Peyer's patch (tissue), 4 donors: ENCODE measurements at places on chromosomes 11 and 22.

DNA sequence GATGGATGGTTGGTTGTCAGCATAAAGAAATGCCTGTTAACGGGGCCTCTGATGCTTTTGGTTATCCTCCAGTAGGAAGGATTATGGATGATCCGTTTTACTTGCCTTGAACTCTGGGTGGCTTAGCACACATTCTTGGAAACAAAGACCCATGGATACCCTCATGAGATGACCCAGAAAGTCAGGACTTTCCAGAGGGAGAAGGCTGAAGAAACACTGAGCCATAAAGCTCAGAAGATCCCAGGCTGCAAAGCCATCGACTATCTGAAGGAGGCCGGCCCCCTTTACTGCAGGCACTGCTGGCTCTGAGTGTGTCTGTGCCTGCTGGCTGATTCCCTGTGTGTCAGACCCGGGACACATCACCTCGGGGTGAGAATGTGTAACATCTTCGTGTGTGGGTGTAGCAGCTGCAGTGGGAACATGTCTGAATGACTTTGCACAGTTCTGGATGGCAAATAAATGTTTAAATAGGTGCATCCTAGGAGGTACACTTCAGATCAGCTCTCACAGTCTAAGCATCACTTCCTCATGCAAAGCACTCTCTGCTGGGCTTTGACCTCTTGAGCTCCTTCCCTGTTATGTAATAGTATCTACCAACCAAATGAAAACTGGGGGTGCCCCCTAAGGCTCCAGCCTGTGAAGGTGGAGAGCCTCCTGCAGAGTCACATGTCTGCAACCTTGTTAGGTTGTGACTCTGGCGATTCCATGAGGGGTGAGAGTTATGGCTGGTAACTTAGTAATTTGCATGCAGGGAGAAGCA, 1084.9 kb downstream of the TBC1D22A start:
- DNase-seq: no peak

GRCh38 chr11:12787847-12788246, 113.6 kb downstream of the TEAD1 start:
- DNase-seq: no peak

- no peak for DNase-seq
These were observed 24.1 kb upstream of the CLNS1A start for GRCh38 chr11:77661670-77662069.

DNA sequence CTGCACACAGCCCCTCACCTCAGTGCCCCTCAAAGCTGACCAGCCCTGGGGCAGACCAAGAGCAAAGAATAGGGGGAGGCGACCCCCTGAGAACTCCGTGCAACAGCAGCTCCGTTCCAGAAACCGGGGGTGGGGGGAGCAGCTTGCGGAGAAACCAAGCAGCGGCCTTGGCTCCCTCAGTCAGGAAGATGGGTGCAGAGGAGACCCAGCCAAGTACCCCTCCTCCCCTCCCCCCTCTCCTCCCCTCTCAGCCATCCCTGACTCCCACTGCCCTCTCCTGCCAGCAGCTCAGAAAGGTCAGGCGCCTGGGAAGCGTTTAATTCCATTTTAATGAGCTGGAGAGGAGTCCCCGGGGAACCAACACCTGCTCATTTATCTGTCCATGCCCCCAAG, 78.9 kb downstream of the PDE2A start:
- DNase-seq: no peak

GRCh38 chr11:133925756-133926155, 31.0 kb downstream of the IGSF9B start:
- DNase-seq: no peak

DNA sequence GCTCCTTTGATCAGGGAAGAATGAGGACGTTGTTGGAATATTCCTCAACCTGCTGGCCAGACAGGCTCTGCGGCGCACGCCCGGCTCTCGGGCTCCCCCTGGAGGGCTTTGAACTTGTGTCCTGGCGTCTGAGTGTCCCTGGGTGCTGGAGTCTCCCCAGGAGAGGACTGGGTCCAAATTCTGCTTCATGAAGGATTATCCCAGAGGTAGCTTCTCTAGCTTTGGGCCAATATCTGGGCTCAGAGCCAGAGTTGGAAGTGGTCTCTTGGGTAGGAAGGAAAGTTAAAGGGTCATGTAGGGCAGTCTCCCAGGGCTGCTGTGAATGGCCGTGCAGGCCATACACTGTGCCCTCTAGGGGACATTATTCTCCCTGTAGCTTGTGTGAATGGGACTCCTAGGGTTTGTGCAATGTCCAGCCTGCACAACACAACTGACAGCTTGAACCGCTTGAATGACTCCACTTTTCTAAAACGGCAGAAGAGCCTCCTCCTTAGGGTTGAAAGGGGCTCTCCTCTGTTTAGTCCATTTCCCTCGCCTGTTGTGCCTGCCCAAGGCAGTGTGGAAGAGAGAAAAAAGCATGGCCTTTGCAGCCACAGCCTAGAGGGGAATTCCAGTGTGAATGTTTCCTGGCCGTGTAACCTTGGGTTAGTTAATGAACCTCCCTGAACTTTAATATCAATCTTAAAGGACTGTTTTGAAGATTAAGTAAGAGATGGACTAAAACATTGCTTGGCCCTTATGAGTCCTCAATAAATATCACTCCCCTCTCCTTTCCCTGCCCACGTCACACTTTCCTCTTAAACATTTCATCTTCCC, 111.2 kb upstream of the THY1 start:
- peak; percentile 76 for DNase-seq

DNA sequence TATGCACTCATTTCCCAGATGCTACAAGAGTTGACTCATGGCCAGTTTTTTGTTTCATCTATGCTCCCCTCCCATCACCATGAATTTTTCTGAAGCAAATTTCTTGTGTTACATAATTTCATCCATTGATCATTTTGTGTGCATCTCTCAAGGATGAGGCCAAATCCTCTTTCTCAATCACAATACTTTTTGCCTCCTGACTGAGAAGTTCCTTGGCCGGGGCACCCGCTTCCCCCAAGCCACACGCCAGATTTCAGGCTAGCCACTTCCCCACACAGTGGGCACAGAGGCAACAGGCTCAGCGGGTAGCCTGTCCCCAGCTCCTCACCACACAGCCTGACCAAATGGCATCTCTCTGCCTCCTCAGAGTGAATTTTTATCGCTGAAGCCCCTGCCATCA, 9.8 kb upstream of the DSCAML1 start:
- no peak for DNase-seq

DNA sequence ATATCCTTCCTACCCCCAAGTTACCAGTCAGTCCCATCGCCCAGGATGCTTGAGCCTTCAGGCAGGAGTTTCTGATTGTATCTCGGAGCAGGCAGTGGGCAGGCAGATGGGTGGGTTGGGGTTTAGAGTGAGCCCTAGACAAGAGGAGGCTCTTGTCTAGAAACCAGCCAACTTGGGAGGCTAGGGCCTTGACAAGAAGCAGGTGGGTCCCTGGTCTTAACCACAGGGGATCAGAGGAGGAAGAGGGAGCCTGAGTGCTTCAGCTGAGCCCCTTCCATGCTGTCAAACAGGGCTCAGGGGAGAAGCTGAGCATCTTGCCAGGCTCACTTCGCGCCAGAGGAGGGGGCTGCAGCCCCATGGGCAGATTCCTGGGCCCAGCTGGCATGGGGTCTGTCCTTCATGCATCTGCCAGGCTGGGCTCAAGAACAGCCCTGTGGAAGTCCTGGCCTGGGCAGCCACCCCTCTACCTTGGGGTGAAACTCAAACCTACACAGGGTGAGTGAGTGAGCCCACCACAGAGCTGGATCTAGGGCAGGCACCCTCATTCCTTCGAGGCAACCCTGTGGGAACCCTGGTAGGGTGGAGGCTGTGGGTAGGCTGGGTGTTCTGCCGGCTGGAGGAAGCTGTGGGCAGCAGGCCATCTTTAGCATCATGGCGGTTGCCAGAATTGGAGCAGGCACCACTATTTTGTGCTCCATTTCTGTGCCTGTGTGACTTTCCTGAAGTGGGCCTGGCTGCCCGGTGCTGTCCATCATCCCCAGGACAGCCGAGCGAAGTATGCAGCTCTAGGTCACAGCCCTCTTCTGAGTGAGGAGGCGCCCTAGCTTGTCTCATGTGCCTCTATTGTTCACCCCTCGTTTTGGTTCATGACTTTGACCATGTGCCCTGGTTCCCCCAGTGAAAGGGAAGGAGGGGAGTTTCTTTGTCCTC, 108.1 kb downstream of the MORC2 start:
- peak; percentile 32 for DNase-seq
